Stimulated activated naive CD8-positive, alpha-beta T cell treated with anti-CD3 and anti-CD28 coated beads, Interleukin-15, amount 100 ng/mL, for 72 hours (primary cell): ENCODE measurements at places on chromosomes 3 and 15.
A peak's percentile ranks its signal among the peaks of the same experiment; 100 is the strongest.

- no peak for DNase-seq
Observed at GRCh38 chr3:54270816-54271526, 148.6 kb downstream of the CACNA2D3 start.

DNA sequence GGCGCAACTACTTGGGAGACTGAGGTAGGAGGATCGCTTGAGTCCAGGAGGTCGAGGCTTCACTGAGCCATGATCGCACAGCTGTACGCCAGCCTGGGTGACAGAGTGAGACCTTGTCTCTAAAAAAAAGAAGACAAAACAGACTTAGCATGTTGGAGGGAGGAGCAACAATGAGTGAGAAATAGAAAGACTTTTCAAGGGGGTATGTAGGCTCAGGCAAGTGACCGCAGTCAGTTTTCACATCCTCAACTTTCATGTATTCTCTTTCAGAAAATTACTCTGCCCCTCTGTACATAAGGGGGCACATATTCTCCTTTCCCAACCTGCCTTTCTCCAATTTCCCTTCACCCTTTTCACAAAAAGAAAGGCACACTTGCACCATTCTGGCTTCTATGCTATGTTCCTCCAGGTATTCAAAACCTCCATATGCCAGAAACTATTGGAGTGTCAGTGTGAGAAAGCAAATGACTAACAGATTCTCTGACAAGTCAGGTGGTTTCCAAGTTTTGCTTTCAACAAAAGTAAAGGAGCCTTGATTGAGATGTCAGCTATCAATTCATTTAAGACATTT, 7.6 kb downstream of the NSUN3 start:
- DNase-seq, result no peak

DNA sequence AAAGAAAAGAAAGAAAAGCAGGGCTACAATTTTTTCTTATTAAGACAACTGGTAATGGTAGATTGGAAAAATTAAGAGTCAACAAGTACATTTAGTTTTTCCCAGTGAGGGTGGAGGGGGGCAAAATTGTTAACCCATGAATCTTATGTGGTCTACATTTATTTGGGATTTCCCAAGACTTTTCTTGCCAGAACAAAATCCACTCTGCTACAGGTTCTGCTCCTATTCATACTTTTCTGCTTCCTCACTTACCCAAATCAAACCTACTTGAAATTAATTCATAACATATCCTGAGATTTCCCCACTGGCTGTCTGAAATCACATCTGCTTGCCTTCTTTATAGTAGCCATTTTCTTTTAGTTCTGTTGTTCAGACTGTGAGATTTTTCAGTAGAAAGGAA, 41.1 kb downstream of the VGLL3 start:
- DNase-seq, result no peak

- no peak for DNase-seq
Observed at GRCh38 chr3:127792541-127793292, 29.6 kb downstream of the MGLL start.

DNA sequence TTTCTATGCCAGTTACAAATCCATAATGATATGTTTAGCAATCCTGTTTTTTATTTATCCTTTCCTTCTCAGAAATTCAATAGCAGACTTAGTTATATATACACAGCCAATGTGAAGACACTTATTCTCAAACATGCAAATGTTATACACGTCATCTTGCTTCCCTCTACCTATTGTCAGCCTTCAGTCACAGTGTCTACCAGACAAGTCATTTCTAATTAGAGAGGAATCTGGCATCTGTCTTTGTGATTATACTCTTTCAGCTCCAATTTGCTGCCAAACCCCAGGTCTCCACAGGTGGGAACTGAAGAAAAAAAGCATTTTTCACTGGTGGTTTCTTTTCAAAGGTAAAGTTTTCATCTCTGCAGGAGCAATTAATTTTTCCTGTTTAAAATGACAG, 793.1 kb downstream of the AGBL1 start:
- no peak for DNase-seq

DNA sequence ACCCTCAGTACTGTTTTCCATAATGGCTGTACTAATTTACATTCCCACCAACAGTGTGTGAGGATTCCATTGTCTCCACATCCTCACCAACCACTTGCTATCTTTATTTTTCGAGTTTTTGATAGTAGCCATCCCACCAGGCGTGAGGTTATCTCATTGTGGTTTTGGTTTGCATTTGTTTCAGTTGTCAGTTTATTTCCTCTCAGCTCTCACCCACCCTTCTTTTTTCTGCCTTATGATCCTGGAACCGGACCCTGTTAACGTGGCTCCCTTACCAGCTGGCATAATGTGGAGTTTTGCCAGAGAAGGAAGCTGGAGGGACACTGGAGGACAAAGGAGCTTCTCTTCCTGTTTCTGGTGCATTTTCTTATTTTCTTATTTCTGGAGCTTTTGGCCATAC, 25.1 kb upstream of the SH3GL3 start:
- no peak for DNase-seq

GRCh38 chr3:45249391-45249790, 23.3 kb upstream of the TMEM158 start:
- no peak for DNase-seq

- no peak for DNase-seq
Observed at GRCh38 chr3:24128199-24129005, 183.3 kb downstream of the NR1D2 start.

DNA sequence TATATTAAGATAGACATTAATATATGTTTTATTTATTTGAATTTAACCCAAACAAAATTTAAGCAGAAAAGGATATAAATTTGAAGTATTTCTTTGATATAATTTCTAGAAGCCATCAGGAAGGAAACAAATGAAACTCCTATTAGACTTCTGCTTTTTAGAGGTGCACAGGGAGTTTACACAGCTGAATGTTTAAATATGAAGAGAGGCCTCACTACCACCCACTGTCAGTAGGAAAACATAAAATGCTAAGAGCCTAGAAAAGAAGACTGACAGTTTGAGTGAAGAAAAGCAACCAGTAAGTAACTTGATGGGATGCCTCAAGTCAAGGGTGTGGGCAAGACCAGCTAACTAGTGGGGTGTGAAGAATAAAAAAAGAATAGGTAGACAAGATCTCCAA, 19.7 kb downstream of the PLSCR2 start:
- no peak for DNase-seq

GRCh38 chr3:9416139-9416780, 18.8 kb downstream of the SETD5 start:
- no peak for DNase-seq

DNA sequence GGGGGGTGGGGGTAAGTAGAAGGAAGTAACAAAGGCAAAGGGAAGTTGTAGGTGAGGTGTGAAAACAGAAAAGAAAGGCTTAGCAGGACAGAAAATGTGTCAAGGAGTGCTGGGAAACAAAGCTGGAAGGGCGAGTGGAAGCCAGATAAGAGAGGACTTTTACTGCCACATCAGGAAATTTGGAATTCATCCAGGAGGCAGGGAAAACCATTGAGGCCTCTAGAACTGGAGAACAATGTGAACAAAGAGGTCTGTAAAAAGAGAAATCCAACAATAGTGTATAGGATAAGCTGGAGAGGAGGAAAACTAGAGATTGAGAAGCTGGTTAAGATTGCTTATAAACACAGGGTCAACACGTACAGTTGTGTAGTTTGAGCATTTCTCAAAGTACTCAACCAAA, 116.6 kb downstream of the NTRK3 start:
- no peak for DNase-seq

GRCh38 chr3:126982471-126983175, at the start of gene PLXNA1:
Gene PLXNA1 (plus strand): TSS chr3:126983115. CDS start chr3:126988594, 5,479 bp downstream.
- DNase-seq, result peak; percentile 84

- no peak for DNase-seq
Observed at GRCh38 chr15:66078196-66078928, 175.2 kb downstream of the MEGF11 start.

GRCh38 chr3:28890373-28890772, 390.5 kb upstream of the RBMS3 start:
- DNase-seq, result no peak

DNA sequence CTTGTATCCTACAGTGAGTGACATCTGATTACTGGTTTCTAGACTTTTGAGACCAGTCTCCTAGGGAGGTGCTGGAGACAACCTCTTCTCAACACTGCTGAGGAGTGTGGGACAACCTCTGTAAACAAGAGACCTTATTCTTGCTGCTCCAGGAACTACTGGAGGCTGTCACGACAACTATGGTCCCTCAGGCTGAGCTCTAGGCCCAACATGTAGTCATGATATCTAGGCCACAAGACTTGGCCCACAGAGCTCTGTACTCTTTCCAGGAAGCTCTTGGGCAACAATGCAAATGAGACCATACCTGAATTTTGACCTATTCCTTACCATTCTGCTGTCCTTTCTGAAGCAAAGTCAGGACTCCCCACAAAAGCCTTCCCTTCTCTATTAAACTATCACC, 24.3 kb upstream of the HEG1 start:
- DNase-seq, result no peak

DNA sequence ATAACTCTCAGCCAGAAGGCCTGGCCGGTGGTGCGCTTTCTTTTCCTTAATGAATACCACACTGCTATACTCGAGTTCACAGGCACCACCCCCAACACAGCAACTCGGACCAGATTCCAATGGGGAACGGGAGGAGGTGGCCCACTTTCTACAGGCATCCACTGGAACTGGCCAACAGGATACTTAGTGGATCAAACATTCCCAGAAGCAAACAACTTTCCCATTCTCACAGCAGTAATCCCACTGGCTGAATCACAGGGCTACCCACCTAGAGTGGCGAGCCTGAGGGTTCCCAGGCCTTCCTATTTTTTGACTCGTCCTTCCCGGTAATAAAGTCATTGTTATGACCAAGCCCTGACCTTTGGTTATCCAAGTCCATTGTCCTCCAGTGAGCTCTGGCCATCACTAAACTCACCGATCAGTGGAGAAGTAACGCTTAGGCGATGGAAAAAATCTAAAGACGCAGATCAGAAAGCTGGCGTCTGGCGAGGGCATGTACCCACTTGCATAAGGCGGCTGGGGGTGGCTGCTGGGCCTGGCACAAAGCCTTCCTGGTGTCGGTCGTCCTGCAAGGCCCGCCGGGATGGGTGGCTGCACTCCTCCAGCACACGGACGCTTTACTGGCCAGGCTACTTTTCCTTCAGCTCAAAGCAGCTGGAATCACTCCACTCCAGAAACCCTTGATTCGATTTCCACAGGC, 1.2 kb downstream of the EOGT start:
- DNase-seq, result no peak

- no peak for DNase-seq
Observed at GRCh38 chr3:58342676-58343075, 10.0 kb downstream of the PXK start.

DNA sequence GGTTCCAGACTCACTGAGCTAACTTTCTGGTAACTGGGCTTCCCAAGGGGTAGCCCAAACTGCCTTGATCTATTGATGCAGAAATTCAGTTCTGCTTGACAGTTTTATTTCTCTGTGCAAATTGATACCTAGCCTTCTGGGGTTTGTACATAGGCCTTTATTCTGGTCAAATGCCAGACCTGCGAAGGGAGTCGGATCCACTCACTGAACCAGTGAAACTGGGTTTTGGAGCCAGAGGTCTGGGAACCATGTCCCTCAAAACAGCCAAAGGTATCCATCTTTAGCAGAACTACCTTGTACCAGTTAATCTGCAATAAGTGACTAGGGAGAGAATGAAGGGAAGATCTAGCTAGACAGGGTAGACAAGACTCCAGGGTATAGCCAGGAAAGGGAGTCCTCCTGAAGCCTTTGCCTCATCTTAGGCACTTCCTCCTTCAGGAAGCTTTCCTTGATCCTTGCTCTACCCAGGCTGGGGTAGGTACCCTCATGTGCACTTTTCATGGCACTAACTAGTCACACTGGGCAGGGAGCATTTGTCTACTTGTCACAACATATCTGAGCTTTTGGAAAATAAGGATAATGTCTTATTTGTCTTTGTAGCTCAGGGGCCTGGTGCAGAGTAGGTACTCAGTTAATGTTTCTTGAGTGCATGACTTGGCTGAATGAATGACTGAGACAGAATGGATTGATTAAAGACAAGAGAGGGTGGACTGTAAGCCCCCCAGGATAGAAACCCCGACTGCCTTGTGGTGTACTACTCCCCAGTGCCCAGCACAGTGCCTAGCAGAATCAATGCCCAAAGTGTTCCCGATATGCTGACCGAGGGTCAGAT, 1.4 kb upstream of the SNX33 start:
- no peak for DNase-seq

- no peak for DNase-seq
Observed at GRCh38 chr3:45638299-45639043, 43.9 kb downstream of the LIMD1 start.

- no peak for DNase-seq
Observed at GRCh38 chr3:175018946-175019727, 160.0 kb downstream of the NAALADL2 start.

- DNase-seq, result no peak
Observed at GRCh38 chr3:120432150-120432860, 18.5 kb downstream of the FSTL1 start.

DNA sequence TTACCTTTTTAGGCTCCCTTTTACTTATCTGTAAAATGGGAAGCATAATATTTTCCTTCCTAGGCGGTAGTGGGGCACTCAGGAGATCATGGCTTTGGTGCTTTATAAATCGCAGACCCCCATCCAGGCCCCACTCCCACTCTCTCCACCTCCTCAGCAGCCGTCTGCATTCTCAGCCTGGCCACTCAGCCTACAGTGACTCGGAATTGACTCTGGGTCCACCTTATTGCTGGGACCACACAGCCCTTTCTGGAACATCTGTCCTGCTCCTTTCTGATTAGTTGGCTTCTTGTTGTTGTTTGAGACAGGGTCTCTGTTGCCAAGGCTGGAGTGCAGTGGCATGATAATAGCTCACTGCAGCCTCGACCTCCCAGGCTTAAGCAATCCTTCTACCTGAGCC, 76.5 kb downstream of the RPLP1 start:
- DNase-seq, result no peak

GRCh38 chr3:152399374-152399773, 130.6 kb downstream of the MBNL1 start:
- no peak for DNase-seq

- DNase-seq, result no peak
Observed at GRCh38 chr15:57436961-57437360, 60.7 kb downstream of the CGNL1 start.

GRCh38 chr3:155958676-155959075, 88.2 kb downstream of the GMPS start:
- no peak for DNase-seq

DNA sequence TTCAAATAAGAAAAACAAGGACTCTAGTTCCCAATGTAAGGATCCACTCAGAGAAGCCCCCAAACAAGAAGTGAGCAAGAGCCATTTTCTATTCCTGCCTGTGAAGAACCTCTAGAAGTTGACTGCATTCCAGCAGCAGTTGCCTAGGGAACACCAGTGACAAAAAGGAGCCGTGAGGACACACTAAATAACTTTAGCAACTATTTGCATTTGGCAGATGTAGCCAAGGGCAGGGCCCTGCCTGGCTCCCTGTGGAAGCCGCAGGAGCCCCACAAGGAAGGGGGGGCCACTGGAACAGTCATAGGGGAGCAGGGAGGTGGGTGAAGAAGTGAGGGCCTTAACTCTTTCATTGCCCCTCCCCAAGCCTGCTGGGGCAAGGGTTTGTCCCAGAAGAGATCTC, 470.2 kb upstream of the PROK2 start:
- DNase-seq, result no peak

GRCh38 chr3:30268288-30268687, 338.1 kb upstream of the TGFBR2 start:
- DNase-seq, result no peak
